ENCODE measurements at places on chromosomes 2 and 18.
A peak's percentile ranks its signal among the peaks of the same experiment; 100 is the strongest.

DNA sequence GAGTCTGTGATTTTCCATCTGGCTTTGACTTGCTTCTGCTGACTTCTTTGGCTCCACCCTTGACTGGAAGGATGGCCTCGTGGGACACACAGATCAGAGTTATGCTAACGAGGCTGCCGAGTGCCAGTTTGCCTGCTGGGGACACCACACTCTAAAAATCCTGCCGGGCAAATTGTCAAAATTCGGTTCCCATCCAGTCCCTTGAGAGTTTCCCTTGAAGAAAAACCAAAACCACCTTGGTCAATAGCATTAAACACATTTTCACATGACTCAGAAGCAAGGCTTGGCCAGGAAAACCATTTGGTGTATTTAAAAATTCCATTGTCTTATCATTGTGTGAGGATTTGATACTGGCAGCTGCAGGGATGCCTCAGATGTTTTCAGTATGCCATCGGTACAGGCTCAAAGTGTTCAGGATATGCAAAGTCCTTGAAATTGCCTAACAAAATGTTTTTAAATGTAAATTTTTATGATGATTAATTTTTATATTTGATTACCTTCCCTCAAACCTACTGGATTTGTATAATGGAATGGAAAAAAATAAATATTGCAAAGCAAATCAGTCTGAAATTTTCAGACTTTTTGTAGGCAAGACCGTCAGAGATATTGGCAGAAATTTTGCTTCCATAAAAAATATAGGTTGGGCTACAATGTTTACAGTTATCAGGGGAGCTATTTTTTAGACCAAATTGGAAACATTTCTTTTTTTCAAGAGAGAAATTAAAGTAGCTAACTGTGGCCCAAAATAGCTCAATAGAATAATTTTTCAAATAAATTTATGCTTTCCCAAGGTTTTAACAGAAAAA lies 41.6 kb downstream of the KCNE4 start:
- no peak for DNase-seq

GRCh38 chr2:80147690-80148089 lies 156.9 kb downstream of the LRRTM1 start:
- no peak for DNase-seq

DNA sequence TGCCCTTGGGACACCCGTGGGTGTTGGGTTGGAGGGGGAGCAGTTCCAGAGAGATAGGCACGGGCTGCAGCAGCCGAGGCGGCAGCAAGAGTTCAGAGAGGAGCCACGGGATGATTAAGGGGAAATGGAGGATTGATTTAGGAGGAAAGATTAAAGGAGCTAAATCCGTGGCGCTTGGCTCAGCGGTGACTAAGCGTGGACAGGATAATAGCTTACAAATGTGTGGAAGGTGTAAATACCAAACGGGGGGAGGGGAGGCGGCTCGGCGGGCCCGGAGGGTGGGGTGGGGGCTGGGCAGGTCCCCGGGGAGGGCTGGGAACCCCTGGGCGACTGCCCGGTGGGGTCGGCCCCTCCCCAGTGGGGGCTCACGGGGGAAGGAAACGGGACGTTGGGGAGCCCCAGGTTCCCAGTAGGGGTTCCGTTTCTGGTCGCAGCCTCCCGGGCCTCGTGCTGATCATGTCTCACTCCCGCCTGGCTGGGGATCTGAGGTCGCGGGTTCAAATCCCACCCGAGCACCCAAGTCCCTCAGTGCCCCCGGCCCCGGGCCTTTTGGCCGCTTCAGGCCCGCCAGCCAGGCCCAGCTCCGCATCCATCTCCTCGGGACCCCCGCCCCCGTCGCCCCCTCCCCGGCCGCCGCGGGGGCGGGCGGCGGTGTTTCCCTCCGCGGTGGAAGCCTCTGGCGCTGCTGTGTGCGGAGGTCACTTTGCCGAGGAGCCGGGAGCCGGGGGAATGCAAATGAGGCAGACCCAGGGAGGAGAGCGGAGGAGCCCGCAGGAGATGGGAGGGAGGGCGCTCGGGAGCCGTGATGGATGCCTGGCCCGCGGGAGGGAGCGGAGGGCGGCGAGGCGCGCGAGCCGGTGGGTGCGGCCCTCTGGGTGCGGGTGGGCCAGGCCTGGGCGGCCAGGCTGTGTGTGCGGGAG lies 8.1 kb downstream of the ASIC4 start:
- DNase-seq = no peak

DNA sequence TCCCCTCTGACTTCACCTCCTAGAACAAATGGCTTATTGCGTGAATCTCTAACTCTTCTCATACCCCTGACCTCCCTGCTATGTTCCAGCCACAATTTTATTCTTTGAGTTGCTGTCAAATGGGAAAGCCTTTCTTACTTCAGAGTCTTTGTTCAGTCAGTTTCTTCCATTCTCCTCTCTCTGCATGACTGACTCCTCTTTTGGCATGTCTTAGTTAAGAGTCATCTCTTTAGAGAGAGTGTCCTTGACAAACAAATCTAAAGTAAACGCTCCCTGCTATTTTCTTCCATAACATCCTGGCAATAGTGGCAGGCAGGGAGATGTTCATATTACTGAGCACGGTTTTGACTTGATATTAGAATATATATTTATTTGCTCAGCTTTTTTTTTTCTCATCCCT lies 170.7 kb upstream of the ERBB4 start:
- no peak for DNase-seq

DNA sequence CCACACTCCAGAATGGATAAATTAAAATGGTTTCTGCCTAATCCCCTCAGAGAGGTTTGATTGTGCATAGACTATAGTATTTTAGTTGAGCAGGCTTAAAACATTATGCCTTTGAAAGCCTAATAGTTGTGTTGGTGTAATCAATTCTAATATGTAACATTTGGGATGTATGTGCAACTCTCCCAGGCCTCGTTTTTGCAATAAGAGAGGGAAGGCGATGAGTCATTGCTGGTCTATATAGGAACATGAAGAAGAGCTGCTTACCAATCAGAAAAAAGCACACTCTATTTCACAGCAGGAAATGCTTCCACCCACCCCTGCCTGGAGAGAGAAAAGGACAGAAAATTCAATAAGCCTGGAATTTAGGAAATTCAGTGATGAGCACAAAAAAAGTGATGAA lies 1424.0 kb upstream of the PIK3C3 start:
- DNase-seq = peak; percentile 7
